T-helper 17 cell (primary cell): ENCODE measurements at places on chromosomes 16 and 17. TPM values are rescaled to one million over a fixed set of nuclear protein-coding genes. Genes with fewer than 3 reads are reported as not detected.

- no peak overlapping the region for H3K27ac ChIP-seq
- no peak for DNase-seq
- no peaks in the 10 kb centered on the region for H3K36me3 ChIP-seq
- no peaks in the 10 kb centered on the region for H3K4me1 ChIP-seq
Observed at GRCh38 chr16:86848821-86849220, 270.5 kb downstream of the FOXL1 start.

GRCh38 chr16:48334325-48334724 lies 50.9 kb downstream of the SIAH1 start:
- peaks cover 12% of the 10 kb centered on the region for H3K36me3 ChIP-seq
- H3K27me3 ChIP-seq: no peaks in the 10 kb centered on the region
- peak overlapping the region; percentile 24 for H3K27ac ChIP-seq
- peaks cover 20% of the 10 kb centered on the region for H3K4me1 ChIP-seq

GRCh38 chr17:41919165-41919817 lies 540 bp upstream of the ACLY start:
- no peaks in the 10 kb centered on the region for H3K36me3 ChIP-seq
- DNase-seq: no peak
- H3K4me3 ChIP-seq: peak overlapping the region; percentile 97
- H3K4me1 ChIP-seq: peaks cover 21% of the 10 kb centered on the region
- H3K27me3 ChIP-seq: no peaks in the 10 kb centered on the region
- H3K27ac ChIP-seq: peak overlapping the region; percentile 71

- H3K4me1 ChIP-seq: peaks cover 4% of the 10 kb centered on the region
- no peak for DNase-seq
- no peaks in the 10 kb centered on the region for H3K36me3 ChIP-seq
Observed at GRCh38 chr16:4321286-4322120, 5.6 kb downstream of the GLIS2 start.

NPIPA1 gene
- 89.9 TPM for total RNA-seq

CMTM2 gene
- 0.70 TPM for total RNA-seq

GRCh38 chr17:14959106-14959648 lies 305.9 kb downstream of the PMP22 start:
- DNase-seq: no peak
- no peaks in the 10 kb centered on the region for H3K36me3 ChIP-seq
- H3K4me3 ChIP-seq: no peak overlapping the region
- no peaks in the 10 kb centered on the region for H3K4me1 ChIP-seq
- no peaks in the 10 kb centered on the region for H3K27me3 ChIP-seq
- no peak overlapping the region for H3K27ac ChIP-seq

PYY gene
- not detected for total RNA-seq

KRT23 gene
- total RNA-seq: not detected

TBC1D3B gene
- 3.5 TPM for total RNA-seq

HOXB5 gene
- total RNA-seq: not detected

- H3K4me1 ChIP-seq: peaks cover 2% of the 10 kb centered on the region
- DNase-seq: no peak
- no peak overlapping the region for H3K27ac ChIP-seq
- H3K27me3 ChIP-seq: peaks cover 28% of the 10 kb centered on the region
- no peak overlapping the region for H3K4me3 ChIP-seq
Observed at GRCh38 chr17:57186226-57187019, 69.9 kb upstream of the MSI2 start.

DNA sequence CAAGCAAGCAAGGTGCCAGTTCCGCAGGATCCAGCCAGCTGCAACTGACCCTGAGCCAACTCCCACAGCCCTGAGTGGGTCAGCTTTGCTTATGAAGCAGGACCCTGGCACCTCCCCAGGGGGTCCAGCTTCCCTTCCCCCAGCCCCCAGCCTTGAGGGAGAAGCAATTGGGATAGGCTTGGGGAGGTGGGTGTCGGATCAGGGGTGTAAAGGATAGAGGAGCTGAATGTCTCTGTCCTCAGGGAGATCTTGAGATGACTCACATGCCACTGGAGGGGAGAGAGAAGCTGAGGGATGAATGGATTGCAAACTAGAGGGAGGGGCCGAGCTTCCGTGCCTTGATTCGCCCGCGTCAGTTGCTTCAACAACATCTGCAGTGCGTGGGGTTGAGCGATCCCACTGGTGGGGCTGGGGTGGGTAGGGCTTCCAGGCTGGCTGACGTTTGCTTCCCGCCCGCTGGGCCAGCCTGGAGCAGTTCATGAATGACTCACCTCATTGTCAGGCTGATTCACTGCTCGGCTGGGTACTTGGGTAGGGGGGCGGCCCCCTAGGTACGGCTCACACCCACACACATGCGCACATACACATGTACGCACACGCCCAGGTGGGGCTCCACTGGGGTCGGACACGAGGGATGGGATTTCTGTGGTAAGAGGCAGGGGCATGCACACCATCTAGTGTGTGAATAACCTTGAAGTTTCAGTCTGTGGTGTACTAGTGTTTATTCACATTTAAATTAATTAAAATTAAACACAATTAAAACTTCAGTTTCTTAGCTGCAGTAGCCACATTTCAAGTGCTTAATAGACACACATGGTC lies 3.6 kb upstream of the HROB start:
- no peak for DNase-seq
- H3K27me3 ChIP-seq: peaks cover 11% of the 10 kb centered on the region
- H3K27ac ChIP-seq: no peak overlapping the region
- peaks cover 8% of the 10 kb centered on the region for H3K4me1 ChIP-seq
- no peaks in the 10 kb centered on the region for H3K36me3 ChIP-seq
